Effector memory CD4-positive, alpha-beta T cell (primary cell): ENCODE measurements at places on chromosomes 3 and 15.

DNA sequence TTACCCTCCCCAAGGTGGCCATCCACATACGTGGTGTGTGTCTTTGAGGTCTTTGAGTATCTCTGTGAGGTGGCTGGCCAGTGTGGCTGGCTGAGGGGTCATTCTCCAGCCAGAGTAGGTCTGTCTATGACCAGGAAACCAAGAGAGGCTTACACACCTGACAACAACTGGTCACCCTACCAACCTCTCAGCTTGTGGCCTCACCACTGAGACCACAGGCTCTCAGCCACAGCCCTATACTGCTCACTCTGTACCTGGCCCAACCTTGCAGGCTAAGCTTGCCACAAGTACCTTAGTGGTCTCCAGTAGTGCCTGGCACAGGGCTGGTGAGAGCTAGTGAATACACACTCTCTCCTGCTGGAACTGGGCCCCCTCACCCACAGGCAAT is 5.1 kb downstream of the HEMK1 start:
- no peak for DNase-seq

GRCh38 chr3:13785853-13786436 is 93.9 kb downstream of the WNT7A start:
- DNase-seq = no peak

DNA sequence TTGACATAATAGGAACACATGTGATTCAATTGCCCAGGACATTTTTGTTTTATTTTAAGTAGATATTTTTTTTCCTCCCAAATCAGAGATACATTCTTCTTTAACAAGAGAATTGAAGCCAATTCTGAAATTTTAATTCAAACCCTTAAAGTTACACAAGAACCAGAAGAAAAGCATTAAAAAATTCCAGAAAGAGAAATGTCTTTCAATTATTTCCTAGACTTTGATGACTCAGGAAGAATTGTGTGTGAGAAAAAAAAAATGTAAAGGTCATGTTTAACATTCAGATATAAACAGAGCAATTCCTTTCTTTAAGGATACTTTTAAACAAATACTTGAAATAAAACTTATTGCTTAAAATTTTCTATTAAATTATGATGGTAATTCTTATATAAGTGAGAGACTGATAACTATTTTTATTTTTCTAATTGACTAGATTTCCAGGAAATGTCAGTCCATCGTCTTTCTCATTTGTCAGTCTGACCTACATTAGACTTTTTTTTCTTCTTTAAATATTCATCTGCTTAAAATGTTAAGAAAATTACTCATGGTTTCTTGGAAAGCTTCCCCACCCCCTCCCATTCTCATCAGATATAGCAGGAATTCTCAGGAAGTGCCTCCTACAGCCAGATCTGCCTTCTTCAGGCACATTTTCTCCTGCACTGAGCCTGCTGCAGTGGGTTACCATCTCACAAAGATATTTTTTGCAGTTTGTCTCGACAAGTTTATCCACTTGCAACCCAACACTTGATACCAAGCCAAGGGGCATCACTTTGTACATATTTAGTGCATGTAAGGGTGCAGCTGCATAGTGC is 261.8 kb upstream of the CBLB start:
- no peak for DNase-seq

DNA sequence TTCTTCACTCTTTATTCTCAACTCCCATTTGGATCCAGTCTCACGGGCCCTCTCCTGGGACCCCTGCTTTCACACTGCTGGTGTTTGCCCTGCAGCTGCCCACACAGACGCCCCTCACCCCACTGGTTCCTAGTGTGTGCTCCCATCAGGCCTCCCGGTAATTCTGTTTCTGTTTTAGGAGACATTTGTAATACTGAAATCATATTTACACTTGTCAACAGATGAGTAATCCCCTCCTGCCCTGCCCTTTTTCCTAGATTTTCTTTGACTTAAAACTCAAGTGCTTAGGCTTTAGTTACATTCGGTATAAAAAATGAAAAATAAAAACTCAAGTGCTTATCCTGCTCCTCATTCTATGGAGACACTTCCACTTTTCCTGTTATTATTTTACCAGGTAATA is 18.4 kb upstream of the ABTB1 start:
- DNase-seq = no peak

- no peak for DNase-seq
These were observed 40.9 kb upstream of the PIK3R4 start for GRCh38 chr3:130787422-130788068.
